ENCODE measurements at places on chromosomes 5 and 9. TPM values are rescaled to one million over a fixed set of nuclear protein-coding genes. Genes with fewer than 3 reads are reported as not detected.

- DNase-seq: no peak
Observed at GRCh38 chr5:160298189-160298588, 14.2 kb downstream of the CCNJL start.

- DNase-seq: no peak
Observed at GRCh38 chr5:81898403-81898802, 73.4 kb upstream of the ATG10 start.

- no peak for DNase-seq
Observed at GRCh38 chr5:143102411-143102810, 301.1 kb downstream of the NR3C1 start.

DNA sequence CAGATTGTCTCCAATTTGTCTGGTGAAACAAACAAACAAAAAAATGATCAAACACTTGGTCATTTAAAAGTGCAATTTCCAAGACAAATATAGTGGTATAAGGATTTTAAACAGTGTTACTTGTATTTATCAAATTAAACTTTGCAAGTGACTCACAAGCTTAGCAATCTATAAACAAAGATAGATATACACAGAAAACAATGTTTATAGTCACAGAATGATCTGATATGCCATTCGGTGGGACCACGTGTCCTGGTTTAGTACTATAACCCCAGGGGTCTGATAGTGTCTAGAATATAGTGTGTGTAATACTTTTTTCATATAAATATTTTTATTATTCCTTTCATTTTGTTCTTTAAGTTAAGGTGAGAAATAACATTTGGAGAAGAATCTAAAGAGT, 91.3 kb downstream of the DPYSL3 start:
- no peak for DNase-seq

DNA sequence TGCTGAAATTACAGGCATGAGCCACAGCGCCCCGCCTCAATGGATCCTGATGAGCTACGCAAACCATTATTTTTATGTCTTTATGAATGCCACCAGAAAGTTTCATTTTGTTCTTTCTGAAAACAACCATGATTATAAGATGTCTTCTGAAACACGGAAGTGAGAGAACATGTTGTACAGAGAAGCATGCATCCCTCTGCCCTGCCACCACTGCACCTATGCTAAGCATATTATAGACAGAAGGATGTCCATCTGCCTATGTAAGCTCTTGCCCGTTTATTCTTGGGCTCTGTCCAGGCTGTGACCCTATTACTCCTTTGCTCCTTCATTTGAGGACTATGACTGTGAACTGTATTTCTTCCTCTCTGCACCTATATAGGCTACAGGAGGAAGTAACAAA, 74.3 kb downstream of the GRAMD2B start:
- DNase-seq: no peak

DNA sequence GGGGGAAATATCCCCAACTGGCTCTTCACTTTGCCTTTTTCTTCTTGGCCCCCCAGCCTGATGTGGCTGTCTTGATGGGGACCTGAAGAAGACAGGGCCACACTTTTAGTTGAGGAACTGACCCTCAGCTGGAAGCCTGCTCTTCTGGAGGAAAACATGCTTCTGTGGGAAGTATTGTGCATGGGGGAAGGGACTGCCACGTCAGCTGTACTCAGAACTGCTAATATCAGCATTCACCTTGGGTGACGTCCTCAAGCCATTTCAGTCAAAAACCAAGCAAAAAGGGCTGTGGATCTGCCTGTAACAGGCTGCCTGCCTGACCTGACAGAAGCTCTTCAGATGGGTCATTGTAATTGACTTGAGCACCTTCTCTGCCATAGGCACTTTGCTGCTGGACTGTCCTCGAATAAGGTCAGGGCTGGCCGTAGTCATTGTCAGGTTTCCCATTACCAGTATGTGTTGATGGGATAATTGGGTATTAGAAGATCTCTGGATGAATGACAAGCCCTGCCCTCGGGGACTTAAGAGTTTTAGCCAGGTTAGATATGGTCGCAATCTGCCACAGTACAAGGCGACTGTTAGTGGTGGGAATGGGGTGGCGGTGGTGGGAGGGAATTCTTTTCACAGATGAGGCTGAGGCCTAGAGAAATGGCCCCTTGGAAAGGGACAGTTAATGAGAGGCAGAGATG, 10.4 kb downstream of the RAI14 start:
- no peak for DNase-seq

Gene STK32A
- total RNA-seq: 2.9 TPM

Gene KIF4B
- total RNA-seq: not detected

Gene SAPCD2
- 5.3 TPM for total RNA-seq

All from kidney epithelial cell (primary cell).